ENCODE measurements at places on chromosomes 6 and 20.
A peak's percentile ranks its signal among the peaks of the same experiment; 100 is the strongest.

DNA sequence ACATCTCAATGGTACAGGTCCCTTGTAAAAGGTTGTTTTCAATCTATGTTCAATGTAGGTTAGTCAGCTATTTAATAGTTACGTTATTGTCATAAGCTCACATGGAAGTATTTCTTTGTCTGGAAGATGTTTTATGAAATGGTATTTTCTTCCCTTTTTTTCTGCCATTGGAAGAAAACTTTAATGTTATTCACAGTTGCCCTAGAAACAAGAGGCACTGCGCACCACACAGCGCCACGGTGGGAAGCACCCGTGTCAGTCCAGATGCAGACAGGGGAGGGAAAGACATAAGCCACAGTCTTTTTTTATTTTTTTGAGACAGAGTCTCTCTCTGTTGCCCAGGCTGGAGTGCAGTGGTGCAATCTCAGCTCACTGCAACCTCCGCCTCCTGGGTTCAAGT, 82.1 kb downstream of the GCNT2 start:
- DNase-seq = peak; percentile 47

- no peak for DNase-seq
Measured at GRCh38 chr20:58611236-58612030, 39.6 kb upstream of the STX16 start.

DNA sequence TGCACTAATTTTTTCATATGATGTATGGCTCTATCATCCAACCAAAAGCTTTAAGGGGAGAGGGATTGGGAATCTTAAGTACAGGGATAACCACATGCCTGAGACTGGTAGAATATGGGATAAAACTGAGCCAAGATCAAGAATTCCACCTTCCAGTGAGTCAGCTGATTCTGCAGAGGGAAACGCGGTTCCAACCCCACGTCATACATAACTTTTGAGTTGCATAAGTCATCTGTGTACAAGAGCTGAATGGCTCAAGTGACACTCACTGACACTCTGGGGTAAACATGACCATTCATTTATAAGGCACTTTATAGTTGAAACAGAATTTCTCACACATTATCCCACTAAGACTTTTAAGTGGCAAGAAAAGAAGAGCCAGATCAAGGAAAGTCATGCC, 16.4 kb downstream of the TRIM27 start:
- no peak for DNase-seq

DNA sequence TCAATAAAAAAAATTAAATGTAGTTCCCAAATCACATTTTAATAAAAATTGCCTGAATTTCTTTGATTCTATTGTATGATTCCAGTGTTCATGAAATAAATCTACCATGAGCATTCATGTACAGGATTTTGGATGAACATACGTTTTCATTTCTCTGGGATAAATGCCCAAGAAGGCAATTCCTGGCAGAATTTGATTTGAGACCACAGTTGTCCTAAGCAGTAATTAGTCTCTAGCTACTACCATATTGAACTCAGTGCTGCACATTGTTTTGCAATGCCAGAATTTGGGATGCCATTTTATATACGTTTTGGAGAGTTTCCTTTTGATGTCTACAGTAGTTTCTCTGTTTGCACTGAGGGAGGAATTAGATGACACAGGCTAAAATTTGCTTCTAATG, 265.3 kb upstream of the HS3ST5 start:
- no peak for DNase-seq

DNA sequence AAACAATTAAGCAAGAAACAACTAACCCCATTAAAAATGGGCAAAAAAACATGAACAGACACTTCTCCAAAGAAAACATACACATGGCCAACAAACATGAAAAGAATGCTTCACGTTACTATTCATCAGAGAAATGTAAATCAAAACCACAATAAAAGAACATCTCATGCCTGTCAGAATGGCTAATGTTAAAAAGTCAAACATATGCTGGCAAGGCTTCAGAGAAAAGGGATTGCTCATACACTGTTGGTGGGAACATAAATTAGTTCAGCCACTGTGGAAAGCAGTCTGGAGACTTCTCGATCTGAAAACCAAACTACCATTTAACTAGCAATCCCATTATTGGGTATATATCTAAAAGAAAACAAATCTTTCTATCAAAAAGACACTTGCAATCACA, 217.5 kb downstream of the TINAG start:
- DNase-seq = no peak

DNA sequence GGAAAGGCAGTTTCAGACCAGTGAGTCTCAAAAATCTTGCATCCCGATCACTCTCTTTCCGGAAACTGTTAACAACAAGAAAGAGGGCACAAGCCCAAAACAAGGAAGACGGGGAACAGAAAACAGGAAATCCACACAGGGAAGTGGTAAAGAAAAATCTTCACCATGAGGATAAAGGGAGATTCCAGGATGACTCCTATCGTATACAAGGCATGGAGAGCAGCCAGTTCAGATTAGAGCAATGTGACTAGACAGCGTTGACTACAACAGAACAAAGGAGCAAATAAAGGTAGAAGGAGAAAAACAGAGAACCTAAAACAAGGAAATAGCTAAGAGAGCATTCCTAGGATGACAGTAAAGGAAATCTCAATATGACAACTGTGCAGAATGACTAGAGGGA, 26.5 kb downstream of the VNN1 start:
- no peak for DNase-seq
